ENCODE measurements at places on chromosomes 11 and 22.

DNA sequence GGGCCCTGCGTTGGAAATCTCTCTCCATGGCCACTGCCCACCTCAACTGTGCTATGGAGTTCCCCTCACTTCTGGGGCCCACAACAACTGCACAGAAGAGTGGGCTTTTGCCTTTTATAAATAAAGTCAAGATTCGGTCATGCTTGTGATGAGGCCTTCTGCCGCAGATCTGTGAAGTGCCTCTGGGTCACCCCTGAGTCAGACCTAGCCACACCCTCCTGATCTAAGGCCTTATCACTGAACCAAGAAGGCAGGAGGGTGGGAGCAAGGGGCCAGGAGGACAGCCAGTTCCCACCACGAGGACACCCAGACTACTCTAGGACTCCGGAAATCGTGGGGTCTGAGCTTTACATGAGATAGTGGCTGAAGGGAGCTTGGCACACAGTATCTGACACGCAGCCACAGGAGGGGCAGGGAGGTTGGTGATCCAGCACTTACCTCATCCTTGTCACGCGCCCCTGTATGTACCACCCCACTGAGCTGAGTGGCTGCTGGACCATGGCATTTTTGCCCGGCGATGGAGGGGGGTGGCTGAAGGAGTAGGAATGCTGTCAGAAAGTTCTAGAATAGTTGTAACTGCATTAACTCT lies 115.7 kb downstream of the ABTB2 start:
- peak; percentile 33 for DNase-seq

DNA sequence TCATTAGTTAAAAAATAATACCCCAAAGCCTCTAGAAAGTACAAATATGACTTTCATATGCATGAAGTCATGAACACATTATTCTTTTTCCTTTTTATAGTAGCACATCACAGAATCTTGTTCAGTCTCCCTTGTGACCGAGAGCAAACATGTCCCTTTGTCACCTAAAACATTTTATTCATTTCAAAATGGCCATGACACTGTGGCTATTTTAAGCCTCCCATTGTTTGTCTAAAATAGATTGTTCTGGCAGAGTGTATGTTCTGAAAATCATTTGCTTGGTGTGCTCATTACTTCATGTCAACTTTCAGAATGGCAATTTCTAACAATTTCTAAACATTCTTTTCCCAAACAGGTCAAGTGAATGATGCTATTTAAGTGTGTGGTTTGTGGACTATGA lies 865.0 kb downstream of the JRKL start:
- no peak for DNase-seq

DNA sequence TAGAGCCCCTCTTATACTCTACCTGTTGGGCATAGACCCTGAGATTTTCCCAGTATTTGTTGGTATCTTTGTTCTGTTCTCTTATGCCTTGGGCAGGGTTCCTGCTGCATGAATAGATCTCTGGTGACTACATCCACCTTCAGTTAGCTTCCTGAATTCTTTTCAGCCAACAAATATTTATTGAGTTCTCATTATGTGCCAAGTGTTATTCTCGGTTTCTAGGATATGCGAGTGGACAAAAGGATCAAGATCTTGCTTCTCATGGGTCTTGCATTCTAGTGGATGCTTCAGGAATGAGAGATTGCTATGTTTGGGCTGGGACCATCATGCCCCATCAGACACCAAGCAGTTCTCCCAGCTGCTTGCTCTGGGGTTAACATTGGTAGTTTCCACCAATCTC lies 340.0 kb downstream of the METTL15 start:
- DNase-seq: no peak

GRCh38 chr11:75813622-75814039 lies 1.4 kb upstream of the UVRAG start:
- peak; percentile 23 for DNase-seq

- DNase-seq: no peak
Measured at GRCh38 chr11:15213471-15214231, 98.9 kb downstream of the INSC start.
